ENCODE measurements at places on chromosomes 3 and 15. TPM values are rescaled to one million over a fixed set of nuclear protein-coding genes. Genes with fewer than 3 reads are reported as not detected.

MRPS11 gene
- 76.9 TPM for total RNA-seq

NAALADL2 gene
- total RNA-seq = 2.7 TPM

GOLGA8G gene
- not detected for total RNA-seq

CLSTN2 gene
- total RNA-seq = 0.03 TPM

GPR62 gene
- total RNA-seq = not detected

SCAANT1 gene
- not detected for total RNA-seq

MAPKAPK3 gene
- 14.8 TPM for total RNA-seq

CD86 gene
- not detected for total RNA-seq

IL20RB gene
- 1.7 TPM for total RNA-seq

- no peak for DNase-seq
Measured at GRCh38 chr3:151899996-151900395, 26.6 kb downstream of the SUCNR1 start.

GRCh38 chr3:186815435-186815834 is 9.2 kb upstream of the RFC4 start:
- no peak for DNase-seq

DNA sequence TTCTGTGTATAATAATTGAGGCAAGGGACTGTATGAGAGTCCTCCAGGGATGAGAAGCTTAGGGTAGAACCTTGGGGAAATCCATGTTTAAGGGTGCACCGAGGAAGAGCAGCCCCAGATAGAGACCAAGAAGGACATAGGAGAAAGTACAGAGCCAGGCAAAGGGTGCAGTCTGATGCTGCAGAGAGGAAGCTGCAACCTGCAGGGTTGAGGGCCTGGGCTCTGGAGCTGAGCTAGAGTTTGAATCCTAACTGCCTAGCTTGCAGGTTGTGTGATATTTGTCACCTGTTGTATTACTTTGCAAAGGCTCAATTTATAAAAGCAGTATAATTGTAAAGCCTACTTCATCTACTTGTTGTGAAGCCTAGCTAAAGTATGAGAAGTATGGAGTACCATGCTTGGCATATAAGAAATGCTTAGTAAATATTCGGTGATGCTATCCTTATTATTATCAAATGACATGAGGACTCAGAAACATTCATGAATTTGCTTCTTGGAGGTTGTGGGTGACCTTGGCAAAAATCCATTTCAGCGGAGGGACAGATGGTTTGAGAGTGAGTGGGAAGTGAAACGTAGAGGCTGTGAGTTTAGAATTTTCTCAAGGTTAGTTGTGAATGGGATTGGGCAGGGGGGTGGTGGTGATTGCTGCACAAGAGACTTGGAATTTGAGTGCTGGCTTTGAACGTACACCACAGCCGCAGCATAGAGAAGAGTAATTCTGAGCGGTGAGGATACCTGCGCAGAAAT is 43.8 kb downstream of the PLCL2 start:
- no peak for DNase-seq

DNA sequence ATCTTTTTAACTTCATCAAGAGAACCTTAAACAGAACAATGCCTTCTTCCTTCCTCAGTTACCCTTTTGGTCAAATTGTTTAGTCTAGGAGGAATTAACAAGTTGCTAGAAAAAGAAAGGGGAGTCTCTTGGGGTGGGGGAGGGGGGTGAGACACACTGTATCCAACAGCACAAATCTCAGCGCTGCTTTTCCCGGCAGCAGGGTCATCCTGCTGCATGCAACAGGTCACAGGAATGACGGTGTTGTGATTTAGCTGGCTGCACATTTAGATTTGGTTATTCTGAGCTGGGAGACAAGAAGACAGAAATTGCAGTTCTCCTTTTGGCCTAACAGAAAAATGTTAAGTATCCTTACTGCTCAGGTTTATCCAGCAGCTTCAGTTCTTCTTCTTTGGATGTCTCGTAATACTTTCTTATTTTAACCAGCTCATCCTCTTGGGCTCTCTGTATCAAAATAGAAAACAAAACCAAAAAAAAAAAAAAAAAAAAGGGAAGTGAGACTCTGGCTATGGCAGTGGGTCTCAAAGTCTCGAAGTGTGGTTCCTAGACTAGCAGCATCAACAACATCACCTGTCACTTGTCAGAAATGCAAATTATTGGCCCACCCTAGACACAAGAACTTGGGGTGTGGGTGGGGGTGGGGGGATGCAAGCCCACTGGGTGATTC is 190.5 kb downstream of the GREM1 start:
- no peak for DNase-seq

DNA sequence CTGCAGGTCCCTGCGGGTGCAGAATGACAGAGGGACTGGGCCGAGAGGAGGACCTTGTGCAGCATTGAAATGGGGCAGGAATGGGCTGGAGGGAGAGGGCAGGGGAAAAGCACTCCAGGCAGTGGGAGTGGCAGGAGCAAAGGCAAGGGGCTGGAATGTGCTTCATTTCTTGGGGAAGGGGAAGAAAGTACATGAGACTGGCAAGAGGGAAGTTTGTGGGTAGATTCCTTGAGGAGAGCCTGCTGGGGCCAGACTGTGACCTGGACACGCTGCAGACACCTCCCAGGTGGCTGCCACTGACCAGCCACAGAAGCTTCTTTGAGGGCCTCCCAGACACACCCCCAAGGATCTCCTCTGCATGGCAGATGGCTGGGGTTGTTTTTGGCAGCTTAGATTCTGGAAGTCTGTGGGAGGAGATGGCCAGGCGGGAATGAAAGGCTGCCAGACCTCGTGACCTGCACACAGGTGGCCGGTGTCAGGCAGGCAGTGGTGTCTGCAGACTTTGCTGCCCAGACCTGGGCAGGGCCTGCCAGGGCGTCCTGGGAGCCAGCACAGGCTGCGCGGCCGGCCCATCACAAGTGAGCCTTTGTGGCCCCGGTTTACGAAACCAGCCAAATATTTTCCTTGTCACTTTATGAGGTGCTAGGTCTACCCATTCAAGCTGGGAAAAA is 53.1 kb downstream of the SPSB4 start:
- DNase-seq = no peak

- DNase-seq = no peak
Measured at GRCh38 chr15:45064386-45064785, 41.4 kb downstream of the SORD start.

- DNase-seq = no peak
Measured at GRCh38 chr3:8603115-8603710, 41.4 kb downstream of the SSUH2 start.

- no peak for DNase-seq
Measured at GRCh38 chr3:11847607-11848006, 922 bp upstream of the TAMM41 start.

DNA sequence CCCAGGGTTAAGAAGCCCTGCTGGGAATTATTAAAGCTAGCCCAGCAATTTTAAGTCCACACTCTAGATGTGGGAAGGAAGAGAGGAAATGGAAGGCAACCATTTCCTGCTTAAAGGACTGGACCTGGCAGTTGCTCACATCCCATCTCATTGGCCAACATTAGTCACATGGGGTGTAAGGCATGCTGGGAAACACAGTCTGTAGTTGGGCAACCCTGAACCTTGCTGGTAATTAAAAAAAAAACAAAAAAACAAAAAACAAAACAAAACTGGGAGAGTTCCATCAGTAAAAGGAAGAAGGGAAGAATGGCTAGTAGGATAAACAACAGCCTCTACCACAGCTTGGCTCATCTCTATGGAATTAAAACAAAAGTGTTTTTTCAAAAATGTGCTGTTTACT is 136.0 kb downstream of the VGLL4 start:
- DNase-seq = no peak

DNA sequence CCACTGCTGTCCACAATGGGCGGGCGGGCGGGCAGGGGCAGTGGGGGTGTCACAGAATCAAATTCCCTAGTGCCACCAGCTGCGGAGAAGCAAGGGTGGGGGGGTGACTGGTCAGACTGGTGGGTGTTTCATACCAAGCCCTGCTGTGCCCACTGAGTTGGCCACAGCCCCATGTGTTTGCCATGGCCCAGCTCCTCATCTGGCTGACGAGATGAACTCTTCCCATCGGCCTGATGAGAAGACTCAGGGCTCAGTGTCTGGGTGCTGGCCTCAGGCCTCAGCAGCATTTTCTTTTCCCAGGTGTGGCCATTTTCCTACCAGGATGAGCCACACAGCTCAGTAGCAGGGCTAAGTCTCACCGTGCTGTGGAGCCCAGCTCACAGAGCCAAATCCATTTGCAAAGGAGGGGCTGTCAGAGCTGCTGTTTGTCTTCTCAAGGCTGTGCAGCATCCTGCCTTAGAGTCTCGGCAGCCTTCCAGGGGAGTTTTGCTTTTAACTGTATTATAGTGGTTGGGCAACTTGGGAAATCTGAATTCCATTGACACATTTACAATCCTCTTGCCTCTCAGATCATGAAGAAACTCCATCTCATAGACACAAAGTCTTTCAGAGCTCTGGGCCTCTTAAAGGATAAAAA is 176.8 kb downstream of the ABHD5 start:
- DNase-seq = no peak

DNA sequence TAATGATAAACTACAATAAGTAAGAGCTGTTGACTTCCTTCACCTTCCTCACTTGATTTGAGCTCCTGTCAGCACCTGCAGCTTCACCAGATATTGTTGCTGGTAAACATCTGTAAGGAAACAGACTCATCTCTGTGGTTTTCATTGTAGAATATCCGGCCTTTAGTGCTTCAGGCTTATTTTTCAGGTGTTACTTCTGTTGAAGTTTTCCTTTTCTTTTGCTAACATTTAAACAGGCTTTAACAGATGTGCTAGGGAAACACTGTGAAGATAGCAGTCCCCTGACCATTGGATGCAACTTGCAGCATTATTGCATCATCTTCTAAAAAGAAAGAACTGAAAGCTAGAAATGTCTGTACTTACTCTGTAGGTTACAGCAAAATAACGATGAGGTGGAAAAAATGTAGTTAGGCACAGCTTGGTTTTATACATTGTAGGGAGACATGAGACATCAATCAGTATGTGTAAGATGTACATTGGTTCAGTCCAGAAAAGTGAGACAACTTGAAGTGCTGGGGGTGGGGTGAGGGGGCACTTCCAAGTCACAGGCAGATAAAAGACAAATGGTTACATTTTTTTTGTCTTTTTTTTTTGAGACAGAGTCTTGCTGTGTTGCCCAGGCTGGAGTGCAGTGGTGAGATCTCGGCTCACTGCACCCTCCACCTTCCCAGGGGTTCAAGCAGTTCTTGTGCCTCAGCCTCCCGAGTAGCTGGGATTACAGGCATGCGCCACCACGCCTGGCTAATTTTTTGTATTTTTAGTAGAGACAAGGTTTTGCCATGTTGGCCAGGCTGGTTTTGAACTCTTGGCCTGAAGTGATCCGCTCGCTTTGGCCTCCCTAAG is 10.2 kb downstream of the EDEM1 start:
- no peak for DNase-seq

DNA sequence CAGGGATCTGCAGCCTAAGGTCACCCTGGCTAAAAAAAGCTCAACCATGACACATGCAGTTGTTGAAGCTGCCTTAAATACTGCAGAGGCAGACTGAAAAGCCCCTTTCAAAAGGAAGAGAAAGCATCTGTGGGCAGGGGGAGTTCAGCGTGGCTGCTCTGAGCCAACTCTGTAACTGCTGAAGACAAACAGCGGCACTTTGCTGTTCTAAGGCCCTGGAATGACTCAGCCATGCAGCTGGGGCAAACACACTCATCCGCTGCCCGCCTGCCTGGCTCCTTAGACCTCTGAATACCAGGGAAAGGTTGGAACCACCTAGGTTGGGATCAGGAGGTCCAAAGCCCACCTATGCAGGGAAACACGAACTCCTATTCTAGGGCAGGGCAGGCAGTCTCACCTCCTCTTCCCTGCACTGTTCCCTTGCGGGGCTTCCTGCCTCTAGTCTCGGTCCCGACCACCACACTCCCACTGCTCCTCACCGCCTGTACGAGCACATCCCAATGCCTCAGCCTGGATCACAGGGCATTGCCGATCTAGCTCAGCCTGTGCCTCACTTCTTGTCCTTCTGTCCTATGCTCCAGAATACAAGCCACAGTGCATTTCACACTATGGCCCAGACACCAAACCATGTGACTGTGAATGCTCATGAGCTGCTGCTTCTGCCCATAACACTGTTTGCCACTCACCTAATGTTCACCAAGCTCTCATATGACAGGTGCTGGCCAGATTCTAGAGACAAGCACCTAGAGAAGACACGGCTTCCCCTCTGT is 6.6 kb upstream of the MUSTN1 start:
- DNase-seq = no peak

GRCh38 chr3:59481776-59482400 is 432.1 kb upstream of the CFAP20DC start:
- no peak for DNase-seq

- no peak for DNase-seq
Measured at GRCh38 chr3:59450946-59451763, 401.3 kb upstream of the CFAP20DC start.

DNA sequence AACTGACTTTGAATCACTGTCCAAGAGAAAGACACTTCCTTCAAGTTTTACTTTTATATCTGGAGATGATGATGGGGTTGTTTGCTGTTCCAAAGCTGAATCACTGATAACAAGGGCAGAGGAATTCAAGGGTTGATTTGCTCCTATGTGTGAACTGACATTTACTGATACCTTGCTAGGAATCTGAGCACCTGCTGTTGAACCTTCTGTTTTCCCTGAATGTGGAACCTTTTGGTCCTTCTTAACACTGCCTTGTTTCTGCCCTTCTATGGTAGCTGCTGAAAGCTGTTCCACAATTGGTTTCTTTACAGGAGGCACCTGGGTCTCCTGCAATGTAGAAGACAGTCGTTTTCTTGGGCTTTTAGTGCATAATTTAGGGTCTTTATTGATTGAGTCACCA is 102.0 kb upstream of the NEDD4 start:
- no peak for DNase-seq

All from Panc1 (cell line).